ENCODE measurements at places on chromosomes 2 and 18. TPM values are rescaled to one million over a fixed set of nuclear protein-coding genes. Genes with fewer than 3 reads are reported as not detected.

ABHD1 gene
- total RNA-seq, result 1.1 TPM

IL37 gene
- total RNA-seq, result not detected

CD207 gene
- total RNA-seq, result 0.08 TPM

LOXHD1 gene
- not detected for total RNA-seq

TEKT4 gene
- total RNA-seq, result not detected

MPP4 gene
- 0.11 TPM for total RNA-seq

SULT1C2 gene
- 5.0 TPM for total RNA-seq

MLPH gene
- 82.9 TPM for total RNA-seq

SLC40A1 gene
- 0.92 TPM for total RNA-seq

GALNT13 gene
- total RNA-seq, result 0.21 TPM

RAX gene
- total RNA-seq, result not detected

REG1B gene
- total RNA-seq, result not detected

UGT1A10 gene
- not detected for total RNA-seq

SERPINB4 gene
- total RNA-seq, result not detected

DYNAP gene
- not detected for total RNA-seq

XPO1 gene
- total RNA-seq, result 206 TPM

TCF4 gene
- total RNA-seq, result 1.8 TPM

All from SK-MEL-5 (cell line).